ENCODE measurements at places on chromosomes 2 and 18. TPM values are rescaled to one million over a fixed set of nuclear protein-coding genes. Genes with fewer than 3 reads are reported as not detected.

The HOXD8 gene
- 15.6 TPM for total RNA-seq

The DTNA gene
- total RNA-seq: 15.3 TPM

The CTAGE1 gene
- total RNA-seq: not detected

The NEU4 gene
- not detected for total RNA-seq

The OTX1 gene
- total RNA-seq: not detected

The REG3A gene
- total RNA-seq: not detected

The SAG gene
- total RNA-seq: not detected

The GREB1 gene
- total RNA-seq: 0.23 TPM

The FAM136A gene
- total RNA-seq: 45.7 TPM

The STPG4 gene
- total RNA-seq: 0.53 TPM

The ACMSD gene
- not detected for total RNA-seq

The MYO1B gene
- total RNA-seq: 55.4 TPM

The TMEM169 gene
- total RNA-seq: not detected

The UGT1A8 gene
- total RNA-seq: not detected

The RAB6C gene
- not detected for total RNA-seq

The LRP2 gene
- total RNA-seq: not detected

The CPS1 gene
- total RNA-seq: 0.88 TPM

The PMAIP1 gene
- total RNA-seq: 13.5 TPM

The MPP4 gene
- 7.6 TPM for total RNA-seq

The ID2 gene
- total RNA-seq: 4.1 TPM

The ATP6V1C2 gene
- total RNA-seq: not detected

The EML6 gene
- total RNA-seq: 2.1 TPM

The RGPD5 gene
- total RNA-seq: 47.6 TPM

The RNU2-63P gene
- not detected for total RNA-seq

The LYPD6B gene
- not detected for total RNA-seq

The SCN2A gene
- total RNA-seq: not detected

The NEDD4L gene
- 95.9 TPM for total RNA-seq

The LINC00305 gene
- not detected for total RNA-seq

The UCN gene
- not detected for total RNA-seq

The EFR3B gene
- total RNA-seq: 0.77 TPM

The FRZB gene
- total RNA-seq: 0.09 TPM

The SPATA3 gene
- not detected for total RNA-seq

The MOGAT1 gene
- not detected for total RNA-seq

The PIK3C3 gene
- 45.8 TPM for total RNA-seq

The CNTNAP5 gene
- total RNA-seq: not detected

The UGT1A5 gene
- not detected for total RNA-seq

The PPM1G gene
- total RNA-seq: 135 TPM

The TEX44 gene
- not detected for total RNA-seq

The IL1B gene
- not detected for total RNA-seq

The PIEZO2 gene
- 11.2 TPM for total RNA-seq

The TGFA gene
- total RNA-seq: 0.12 TPM

The RAMP1 gene
- total RNA-seq: not detected

The CEP76 gene
- 8.8 TPM for total RNA-seq

The OTOF gene
- 0.22 TPM for total RNA-seq
